ENCODE measurements at places on chromosomes 1 and 21.

- DNase-seq: no peak
These were observed 68.4 kb downstream of the GDAP2 start for GRCh38 chr1:117860896-117861610.

DNA sequence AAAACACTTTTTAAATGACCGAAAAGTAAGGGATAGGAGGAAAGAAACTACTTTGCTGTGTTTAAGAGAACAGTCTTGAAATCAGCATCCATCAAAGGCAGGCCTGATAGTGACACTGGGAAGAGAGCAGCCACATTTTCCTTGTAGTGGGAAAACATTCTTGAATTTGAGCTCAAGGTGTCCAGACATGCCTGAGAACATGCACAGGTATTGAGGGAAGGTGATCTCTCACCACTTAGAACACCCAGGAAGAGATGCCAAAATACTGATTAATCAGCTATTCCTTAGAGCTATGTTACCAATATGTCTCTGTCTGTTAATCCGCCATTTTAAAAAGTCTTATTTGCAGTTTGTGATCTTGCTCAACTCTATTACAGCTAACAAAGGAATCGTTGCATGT lies 25.9 kb downstream of the IL12RB2 start:
- DNase-seq: no peak

GRCh38 chr1:98081944-98082343 lies 161.1 kb upstream of the DPYD start:
- no peak for DNase-seq

DNA sequence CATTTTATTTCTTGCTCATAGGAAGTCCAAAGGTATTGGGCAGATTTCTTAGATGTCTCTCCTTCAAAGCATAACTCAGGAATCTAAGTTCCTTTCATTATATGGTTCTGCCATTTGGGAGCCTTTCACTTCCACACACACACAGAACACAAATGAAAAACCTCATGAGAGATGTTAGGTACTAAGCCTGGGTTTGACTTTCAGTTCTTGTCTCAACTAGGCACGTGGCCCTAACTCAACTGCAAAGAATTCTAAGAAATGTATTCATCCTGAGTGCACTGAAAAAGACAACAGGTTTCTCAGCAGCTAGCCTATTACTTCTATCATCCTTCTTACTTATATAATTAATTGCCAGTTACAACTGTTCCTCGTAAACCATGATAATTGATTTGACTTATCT lies 190.0 kb upstream of the SAMSN1 start:
- no peak for DNase-seq

GRCh38 chr1:34693081-34693480 lies 61.8 kb upstream of the GJB5 start:
- no peak for DNase-seq

DNA sequence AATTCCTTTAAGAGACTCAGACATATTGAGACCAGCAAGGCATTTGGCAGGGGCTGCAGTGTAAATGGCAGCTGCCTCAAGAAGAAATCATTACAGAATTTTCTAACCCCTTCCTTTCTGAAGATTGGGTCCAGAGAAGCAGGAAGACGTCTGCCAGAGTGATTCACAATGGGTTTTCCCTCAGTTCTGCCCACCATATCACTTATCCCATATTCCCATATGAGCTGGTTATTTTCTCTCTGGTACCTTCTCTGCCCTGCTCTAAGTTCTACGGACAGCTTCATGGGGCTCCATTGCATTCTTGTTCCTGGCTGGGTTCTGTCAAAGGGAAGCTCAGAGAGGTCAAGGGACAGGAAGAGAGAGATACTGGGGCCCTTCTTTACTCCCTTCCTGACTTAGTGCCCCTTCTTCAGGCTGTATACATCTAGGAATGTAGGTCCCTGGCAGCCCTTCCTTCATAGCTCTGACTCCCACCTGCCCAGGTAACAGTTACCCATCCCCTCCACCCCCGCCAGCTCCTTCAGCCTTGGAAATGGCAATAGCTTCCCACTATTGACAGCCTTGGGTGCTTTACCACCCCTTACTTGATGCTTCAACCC lies 420.6 kb upstream of the DAB1 start:
- no peak for DNase-seq

DNA sequence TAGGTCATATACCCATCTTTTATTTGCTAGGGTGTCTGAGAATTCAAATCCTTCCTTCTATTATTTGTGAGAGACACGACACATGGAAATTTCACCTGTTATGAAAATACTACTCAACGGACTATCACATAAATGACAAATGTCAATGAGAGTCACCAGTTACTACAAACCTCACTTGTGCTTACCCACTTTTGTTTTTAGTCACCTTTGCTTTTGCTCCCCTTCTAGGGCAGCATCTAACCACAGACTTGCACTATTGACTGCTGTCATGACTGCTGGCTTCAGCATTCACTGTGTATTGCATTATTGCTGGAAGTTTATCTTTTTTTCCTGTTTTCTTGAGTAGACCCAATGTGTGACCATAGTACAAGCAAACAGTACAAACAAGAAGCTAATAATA lies 1048.0 kb downstream of the PLA2G4A start:
- DNase-seq: no peak

GRCh38 chr1:79807816-79808215 lies 801.3 kb upstream of the ADGRL4 start:
- DNase-seq: no peak

DNA sequence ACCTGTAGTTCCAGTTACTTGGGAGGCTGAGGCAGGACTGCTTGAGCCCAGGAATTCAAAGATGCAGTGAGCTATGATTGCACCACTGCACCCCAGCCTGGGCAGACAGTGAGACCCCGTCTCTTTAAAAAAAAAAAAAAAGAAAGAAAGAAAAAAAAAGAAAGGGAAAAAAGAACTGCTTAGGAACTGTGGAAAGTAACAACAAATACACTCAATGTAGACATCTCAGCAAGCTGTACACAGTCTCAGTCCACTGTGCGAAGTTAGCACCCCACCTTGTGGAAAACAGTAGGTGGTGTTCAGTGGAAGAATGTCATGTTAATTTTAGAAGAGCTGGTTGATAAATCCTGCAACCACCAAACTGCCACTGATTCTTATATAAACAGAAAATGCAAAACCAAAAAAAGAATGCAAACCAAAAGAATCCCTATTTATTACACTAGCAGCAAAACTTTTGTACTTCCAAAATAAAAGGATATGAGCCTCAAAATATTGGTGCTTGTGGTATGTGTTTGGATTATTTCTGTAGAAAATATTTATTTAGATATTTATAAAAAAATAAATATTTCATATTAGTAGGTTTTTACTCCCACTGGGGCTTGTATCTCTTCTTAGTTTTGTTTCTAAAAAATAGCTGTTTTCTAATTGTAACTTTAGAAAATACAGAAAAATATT lies 31.1 kb downstream of the ALG14 start:
- DNase-seq: no peak

DNA sequence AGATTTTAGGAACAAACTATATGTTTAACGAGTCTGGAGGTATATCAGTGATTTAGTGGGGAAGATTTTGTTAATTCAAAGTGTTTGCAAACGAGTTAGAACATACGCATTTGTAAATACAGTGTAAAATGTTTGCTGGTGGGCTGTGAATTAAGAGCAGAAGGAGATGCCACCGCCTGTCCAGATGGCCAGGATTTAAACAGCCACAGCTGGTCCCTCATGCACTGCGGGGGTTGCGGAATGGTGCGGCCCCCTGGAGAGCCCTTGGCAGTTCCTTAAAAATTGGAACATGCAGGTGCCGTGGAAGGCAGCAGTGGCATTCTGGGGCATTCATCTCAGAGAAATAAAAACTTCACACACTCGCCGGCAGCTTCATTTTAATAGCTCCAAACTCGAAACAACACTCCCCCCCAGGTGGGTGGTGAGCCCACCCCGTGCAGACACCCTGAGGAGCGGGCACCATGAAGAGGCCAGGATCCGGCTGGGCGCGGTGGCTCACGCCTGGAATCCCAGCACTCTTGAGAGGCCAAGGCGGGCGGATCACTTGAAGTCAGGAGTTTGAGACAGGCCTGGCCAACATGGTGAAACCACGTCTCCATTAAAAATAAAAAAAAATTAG lies 3.5 kb upstream of the C1orf159 start:
- no peak for DNase-seq

DNA sequence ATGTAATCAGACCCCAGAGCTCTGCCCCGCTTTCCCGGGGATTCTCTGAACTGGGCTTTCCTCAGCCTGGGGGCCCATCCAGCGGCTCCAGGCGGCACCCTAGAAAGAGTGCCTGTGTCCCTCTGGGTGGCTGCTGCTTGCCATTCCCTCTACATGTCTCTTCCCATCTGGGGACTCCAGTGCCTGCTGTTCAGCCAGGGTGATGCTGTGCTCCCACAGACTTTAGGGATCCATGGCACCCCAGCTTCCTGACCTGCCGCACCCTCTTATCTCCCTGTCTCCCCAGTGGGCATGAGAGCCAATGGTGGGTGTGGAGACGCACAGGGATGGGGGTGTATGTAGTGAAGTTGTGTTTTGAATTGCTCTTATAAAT lies 16.2 kb downstream of the TRAPPC10 start:
- no peak for DNase-seq

- DNase-seq: no peak
These were observed 69.1 kb downstream of the DYRK1A start for GRCh38 chr21:37435711-37436110.

- DNase-seq: no peak
These were observed 472.3 kb upstream of the B3GALT2 start for GRCh38 chr1:193658691-193659090.

DNA sequence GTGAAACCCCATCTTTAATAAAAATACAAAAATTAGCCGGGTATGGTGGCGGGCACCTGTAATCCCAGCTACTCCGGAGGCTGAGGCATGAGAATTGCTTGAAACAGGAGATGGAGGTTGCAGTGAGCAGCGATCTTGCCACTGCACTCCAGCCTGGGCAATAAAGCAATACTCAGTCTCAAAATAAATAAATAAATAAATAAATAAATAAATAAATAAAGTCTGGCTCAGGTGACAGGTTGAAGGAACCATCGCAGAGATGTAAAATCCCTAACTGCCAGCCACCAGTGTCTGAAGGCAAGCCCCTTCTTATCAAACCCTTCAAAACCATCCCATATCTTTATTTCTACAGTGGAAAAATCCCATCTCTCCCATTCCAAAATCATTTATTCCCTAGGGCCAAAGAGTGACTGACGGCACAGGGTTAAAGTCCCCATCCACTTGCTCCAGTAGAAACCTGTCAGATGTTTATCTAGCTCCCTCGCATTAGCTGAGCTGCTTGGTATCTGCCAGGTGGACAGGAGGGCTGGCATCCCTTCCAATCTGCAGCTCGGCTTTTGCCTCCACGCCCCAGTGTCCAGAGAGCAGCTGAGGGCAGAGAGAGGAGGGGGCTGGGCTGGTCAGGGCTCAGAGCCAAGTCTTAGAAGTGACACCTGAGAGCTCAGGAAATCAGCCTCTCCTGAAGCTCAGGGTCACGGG lies 5.0 kb downstream of the CSRP1 start:
- DNase-seq: no peak

DNA sequence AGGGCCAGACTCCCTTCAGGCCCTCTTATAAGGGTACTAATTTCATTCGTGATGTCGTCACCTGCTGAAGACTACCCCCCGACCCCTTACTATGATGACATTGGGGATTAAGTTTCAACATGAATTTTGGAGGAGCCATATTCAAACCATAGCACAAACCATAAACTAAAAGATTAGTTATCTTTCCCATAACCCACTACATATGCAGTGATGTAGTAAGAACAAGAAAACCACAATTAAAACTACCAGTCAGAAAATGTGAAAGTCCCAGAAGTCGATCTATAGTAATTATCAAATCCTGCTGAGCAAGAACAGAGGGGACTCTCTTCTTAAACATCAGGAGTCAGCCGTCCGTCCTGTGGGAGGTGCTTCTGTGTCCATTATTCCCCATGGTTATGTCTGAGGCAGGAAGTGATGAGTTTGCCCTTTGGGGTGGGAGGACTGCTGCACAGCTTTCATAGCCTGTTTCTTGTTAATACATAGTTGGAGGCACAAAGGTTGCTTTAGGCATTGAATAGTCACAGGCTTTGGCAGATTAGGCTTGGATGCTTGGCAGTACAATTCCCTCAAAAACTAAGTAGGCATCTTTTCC lies 35.9 kb upstream of the PTGFRN start:
- no peak for DNase-seq

- DNase-seq: no peak
These were observed 10.3 kb downstream of the CD2 start for GRCh38 chr1:116764466-116764898.

DNA sequence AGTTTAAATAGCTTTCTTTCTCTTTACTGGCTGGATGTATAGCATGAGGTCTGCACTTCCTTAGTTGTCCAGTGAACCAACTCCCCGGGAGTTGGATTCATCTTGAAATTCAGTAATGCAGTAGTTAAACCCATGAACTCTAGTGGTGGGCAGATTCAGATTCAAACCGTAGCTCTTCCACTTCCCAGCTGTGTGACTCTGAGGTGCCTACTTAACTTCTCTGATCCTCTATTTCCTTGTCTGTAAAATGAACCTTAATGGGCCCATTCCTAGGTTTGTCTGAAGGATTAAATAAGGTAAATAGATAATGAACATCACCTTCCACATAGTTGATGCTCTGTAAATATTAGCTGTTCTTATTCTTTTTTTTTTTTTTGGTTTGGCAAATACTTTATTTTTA lies 16.5 kb downstream of the PIK3CD start:
- no peak for DNase-seq

GRCh38 chr21:39924577-39925308 lies 57.5 kb downstream of the PCP4 start:
- no peak for DNase-seq

DNA sequence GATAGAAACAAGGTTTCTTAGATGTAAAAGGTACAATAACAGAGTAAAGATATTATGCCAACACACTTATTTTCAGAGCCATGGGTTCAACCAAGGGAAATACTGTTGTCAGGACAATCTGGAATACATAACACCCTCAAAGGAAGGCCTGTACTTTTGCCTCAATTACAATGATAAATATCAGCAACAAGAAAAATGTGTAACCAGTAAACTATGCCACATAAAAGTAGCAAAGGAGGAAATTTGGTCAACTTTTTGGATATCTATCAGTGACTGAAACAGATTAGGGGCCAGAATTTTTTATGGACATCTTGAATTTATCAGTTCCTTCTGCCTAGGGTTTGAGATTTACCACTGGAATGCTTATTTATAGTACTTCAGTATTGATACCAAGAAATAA lies 24.6 kb upstream of the RAP1GAP start:
- DNase-seq: no peak

DNA sequence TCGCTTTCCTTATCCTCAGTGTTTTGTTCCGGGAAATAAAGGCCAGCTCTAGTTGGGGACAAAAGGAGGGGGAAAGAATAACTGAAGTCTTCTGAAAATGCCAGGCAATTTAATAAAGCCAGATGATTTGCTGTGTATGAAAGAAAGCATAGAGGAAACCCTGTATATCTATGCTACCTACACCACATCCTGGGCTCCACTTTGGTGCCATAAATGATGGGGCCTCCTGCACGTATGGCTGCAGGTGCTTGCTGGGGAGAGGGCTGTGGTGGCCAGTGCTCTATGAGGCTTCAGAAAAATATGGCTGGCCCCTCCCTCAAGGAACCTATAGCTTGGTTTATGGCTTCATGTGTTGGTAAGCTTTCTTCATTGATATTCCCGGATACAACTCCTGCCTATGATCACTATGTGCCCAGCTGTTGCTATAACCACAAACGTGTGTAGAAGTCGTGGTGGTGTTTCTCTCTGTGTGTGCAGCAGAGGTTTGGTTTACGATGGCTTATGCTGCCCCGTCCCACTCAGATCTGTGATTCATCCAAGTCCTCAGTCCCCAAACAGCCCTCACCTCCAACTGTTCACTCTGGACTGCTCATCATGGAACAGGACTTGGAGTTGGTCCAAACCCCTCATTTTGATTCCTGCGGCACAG lies 59.5 kb downstream of the BACE2 start:
- no peak for DNase-seq

- DNase-seq: no peak
These were observed 71.2 kb downstream of the NGF start for GRCh38 chr1:115266729-115267421.
